ENCODE measurements at places on chromosomes 2 and 18. TPM values are rescaled to one million over a fixed set of nuclear protein-coding genes. Genes with fewer than 3 reads are reported as not detected.

DNA sequence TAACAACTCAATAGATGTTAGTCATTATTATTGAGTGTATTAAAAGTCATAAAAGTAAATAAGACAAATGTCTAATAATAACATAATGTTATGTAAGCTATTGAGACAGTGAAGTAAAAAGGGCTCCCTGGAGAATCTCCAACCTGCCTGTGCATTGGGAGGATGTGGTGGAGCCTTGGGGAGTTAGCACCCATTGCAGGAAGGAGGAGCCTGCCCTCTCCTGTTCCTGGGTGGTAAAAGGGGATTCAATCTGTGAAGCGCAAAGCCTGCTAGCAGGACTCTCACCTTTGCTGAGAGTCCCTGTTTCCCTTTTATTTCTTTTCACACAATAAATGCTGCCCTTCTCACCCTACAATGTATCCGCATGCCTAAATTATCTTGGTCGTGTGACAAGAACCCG is 206.1 kb downstream of the RAB3GAP1 start:
- no peak for DNase-seq

SPDYA gene
- total RNA-seq, result 4.2 TPM

- no peak for DNase-seq
Measured at GRCh38 chr2:45169339-45170190, 160.3 kb upstream of the SIX2 start.

- DNase-seq, result no peak
Measured at GRCh38 chr2:130376433-130377293, 20.8 kb downstream of the PTPN18 start.

DNA sequence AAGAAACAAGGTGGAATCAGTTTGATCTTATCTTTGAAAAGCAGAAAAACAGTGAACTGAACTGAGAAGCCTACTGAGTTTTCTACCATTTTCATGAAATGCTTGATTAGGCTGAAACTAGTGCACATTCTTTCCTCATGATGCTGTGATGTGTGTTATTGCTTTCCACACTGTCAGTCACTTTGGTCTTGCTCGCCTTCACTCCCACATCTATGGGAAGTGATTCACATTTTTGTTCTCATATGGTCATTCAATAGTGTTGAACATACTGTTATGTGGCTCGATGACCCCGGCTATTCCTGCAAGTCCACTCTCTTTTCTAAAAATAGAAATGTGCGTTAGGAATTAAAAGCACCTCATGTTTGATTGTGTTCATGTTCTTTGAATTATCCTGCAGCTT is 129.7 kb downstream of the TGIF1 start:
- no peak for DNase-seq

DNA sequence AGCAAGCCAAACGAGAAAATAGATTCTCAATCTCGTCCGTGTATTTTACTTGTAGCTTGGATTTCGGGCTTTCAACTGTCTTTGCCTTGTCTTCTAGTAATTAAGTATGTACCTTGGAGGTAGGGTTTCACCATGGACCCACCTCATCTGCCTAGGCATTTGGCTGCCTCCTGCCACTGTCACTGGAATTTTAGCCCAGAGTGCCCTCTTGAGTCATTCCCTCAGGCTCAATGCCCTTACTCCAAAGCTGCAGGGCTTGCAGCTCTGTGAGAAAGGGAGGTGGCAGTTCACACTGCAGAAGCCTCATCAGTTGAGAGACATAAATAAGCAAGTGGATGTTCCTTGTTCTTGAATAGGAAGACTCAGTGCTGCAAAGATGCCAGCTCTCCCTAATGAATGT is 89.6 kb downstream of the VSNL1 start:
- no peak for DNase-seq

- peak; percentile 57 for DNase-seq
Measured at GRCh38 chr2:43225788-43226557, 433 bp downstream of the ZFP36L2 start.

IWS1 gene
- 24.0 TPM for total RNA-seq

DNA sequence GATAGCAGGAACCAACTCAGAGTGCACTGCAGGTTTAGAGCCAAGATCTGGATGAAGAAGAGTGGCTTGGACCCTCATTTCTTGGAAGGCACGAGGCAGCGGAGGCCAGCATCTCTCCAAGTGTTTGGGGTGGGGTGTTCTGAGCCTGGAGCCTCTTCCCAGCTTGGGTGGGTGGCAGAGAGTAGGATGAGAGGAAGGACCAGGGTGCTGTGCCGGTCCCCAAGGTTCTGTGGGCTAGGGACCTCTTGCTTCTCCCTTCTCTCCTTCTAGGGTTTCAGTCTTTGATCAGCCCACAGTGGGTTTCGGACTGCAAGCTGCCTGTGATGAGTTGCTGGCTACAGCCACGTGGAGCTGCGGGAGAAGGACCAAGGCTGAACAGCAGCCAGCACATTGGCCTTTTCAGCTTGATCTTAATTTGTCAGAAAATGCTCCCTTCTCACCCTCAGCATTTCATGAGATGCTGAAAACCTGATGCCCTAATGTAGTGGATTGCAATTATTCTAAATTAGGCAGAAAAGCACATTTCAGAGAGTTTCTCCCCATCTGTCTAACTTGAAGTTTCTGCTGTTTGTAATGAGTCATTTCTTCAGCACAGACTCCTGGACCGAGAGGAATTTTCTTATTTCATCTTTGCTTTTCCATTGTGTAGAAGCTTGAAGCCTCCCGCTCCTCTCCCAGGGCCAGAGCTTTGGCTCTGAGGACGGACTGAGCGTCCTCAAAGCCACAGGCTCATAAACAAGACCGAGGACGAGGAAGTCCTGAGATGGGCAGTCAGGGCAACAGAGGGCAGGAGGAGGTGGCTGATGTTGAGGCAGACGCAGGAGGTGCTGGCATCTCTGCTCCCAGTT is 99.1 kb upstream of the HDAC4 start:
- no peak for DNase-seq

SP110 gene
- 36.9 TPM for total RNA-seq

- DNase-seq, result no peak
Measured at GRCh38 chr2:221005338-221005737, 566.8 kb downstream of the EPHA4 start.
